ENCODE measurements at places on chromosomes 2 and 18.
A peak's percentile ranks its signal among the peaks of the same experiment; 100 is the strongest.

- DNase-seq, result no peak
Measured at GRCh38 chr2:96265349-96265839, 403 bp downstream of the TMEM127 start.

DNA sequence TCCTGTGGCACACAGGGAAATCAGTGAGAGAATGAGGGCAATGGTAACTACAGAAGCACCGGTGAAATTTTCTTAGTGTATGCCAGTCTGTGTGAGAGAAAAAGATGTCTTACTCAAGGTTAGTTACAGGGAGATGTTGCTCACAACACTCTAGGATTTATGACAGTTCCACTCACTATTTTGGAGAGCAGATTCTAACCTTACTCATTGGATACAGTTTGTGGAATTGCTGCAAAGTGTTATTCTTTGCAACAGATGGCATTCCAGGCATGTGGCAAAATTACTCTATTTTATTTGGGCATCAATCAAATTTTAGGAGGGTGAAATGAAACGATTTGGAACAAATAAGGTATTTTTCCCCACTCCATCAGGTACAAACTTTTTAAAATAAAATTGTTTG, 449.1 kb downstream of the PIK3C3 start:
- DNase-seq, result no peak

- DNase-seq, result no peak
Measured at GRCh38 chr2:201980946-201981345, 52.7 kb upstream of the FZD7 start.

- DNase-seq, result no peak
Measured at GRCh38 chr2:74894272-74894981, 60.5 kb downstream of the HK2 start.

GRCh38 chr2:74759986-74760385, 73.9 kb upstream of the HK2 start:
- DNase-seq, result no peak

GRCh38 chr2:171320208-171320621, 113.6 kb downstream of the METTL8 start:
- peak; percentile 68 for DNase-seq

GRCh38 chr2:216622526-216622925, 10.7 kb upstream of the IGFBP2 start:
- DNase-seq, result no peak

- no peak for DNase-seq
Measured at GRCh38 chr2:2744958-2745715, 414.1 kb upstream of the MYT1L start.

DNA sequence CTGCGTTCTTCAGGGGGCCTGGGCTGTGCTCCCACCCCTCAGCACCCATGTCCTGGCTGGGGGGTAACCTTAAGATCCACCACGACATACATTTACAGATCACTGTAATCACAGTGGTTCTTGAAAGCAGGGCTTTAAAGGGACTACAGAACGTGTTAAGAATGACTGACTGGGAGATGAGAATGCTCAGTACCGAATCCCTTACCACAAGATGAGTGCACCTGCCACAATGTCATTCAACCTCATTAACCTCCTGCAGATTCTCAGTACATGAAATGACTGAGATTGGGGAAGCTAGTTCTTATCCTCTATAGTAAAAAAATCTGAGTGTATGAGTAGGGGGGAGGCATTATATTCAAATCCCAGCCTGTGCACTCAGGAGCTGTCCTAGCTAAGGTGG, 10.5 kb upstream of the PIEZO2 start:
- no peak for DNase-seq

DNA sequence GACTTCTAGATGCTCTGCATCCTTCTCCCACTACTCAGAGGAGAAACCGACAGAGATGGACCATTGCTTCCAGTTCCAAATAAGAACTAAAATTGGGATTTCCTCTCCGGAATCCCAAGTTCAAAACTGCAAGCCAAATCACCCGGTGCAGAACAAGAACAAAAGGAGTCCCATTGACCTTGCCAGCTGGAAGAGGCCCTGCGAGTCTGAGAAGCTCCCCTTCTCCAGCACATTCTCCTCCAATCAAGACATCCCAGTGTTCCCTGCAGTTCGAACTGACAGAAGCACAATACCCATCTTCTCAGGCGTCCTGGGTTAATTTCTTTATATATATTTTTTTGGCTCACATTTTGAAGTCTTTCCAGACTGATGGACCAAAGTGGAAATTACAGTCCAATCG, 195.3 kb upstream of the MEIS1 start:
- DNase-seq, result no peak

- no peak for DNase-seq
Measured at GRCh38 chr18:49623571-49623970, 61.7 kb downstream of the LIPG start.

GRCh38 chr18:8699948-8700347, 5.4 kb upstream of the MTCL1 start:
- no peak for DNase-seq

GRCh38 chr2:240467659-240468302, 32.3 kb downstream of the GPC1 start:
- DNase-seq, result peak; percentile 6

DNA sequence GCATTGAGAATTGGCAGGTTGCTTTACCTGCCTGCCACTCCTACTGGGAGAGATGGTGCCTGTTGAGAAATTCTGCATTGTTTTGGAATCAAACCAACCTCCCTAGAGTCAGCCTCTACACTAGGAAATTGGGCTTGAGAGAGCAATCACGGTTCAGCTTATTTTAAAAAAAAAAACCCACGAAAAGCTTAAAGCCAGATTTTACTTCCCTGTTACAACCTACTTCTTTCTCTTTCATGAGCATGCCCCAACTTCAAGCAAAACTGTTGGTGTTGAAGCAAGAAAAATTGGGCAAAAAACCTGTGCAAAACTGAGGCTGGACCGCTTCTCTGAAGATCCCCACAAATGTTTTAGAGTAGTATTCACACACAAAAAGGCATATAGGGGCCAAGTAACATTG, 134.6 kb upstream of the ZEB2 start:
- no peak for DNase-seq

DNA sequence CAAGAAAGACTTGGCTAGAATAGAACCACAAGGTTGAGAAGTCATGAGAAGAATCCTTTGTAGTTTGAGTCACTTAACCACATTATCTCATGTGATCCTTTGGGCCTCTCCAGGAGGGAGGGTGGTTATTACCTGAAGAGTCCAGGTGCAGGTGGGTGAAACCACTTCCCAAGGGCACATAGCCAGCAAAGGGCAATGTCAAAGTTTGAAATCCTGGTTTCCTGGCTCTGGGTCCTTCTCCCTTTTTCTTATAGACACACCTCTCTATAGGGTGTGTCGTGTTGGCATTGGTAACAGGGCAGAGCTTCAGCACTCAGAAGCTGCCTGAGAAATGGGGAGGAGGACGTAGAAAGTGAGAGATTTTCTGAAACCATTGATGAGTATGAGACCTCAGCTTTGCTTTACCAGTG, 137.9 kb downstream of the MGAT5 start:
- peak; percentile 26 for DNase-seq

DNA sequence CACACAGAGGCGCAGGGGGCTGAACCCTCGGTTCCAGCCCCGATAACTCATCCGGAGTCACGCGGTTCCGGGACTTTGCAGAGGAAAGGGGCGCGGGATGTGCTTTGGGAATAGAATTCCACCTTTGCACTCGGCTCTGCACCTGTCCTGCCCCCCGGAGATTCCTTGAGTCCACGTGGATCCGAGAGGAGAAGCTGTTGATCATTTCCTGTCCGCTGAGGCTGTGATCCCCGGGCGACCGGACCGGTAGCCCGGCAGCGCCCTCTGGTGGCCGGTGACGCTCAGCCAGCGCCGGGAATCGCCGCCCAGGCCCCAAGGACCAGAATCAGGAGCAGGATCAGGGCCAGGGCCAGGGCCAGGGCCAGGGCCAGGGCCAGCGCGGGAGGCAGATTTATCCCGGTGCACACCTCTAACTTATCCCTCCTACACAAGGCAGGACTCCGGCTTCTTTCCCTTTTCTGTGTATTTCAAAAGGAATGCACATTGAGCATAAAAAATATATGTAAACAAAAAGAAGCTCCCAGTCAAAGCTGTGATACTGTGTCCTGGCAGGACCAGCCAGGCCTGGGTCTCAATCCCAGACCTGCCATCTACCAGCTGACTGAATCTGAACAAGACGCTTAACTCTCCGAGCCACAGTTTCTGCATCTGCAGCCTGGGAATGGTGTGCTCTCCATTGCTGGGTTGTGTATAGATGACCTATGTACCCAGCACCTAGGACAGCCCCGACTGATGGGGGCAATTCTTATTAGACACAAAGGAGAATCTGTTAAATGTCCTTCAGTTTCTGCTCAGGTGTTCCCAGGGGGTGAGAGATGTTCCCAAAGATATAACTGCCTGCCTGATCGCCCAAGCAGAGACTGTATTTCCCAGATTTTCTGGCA, 8.5 kb upstream of the SPATA3 start:
- peak; percentile 85 for DNase-seq

- no peak for DNase-seq
Measured at GRCh38 chr2:109645412-109646184, 31.4 kb downstream of the SOWAHC start.

DNA sequence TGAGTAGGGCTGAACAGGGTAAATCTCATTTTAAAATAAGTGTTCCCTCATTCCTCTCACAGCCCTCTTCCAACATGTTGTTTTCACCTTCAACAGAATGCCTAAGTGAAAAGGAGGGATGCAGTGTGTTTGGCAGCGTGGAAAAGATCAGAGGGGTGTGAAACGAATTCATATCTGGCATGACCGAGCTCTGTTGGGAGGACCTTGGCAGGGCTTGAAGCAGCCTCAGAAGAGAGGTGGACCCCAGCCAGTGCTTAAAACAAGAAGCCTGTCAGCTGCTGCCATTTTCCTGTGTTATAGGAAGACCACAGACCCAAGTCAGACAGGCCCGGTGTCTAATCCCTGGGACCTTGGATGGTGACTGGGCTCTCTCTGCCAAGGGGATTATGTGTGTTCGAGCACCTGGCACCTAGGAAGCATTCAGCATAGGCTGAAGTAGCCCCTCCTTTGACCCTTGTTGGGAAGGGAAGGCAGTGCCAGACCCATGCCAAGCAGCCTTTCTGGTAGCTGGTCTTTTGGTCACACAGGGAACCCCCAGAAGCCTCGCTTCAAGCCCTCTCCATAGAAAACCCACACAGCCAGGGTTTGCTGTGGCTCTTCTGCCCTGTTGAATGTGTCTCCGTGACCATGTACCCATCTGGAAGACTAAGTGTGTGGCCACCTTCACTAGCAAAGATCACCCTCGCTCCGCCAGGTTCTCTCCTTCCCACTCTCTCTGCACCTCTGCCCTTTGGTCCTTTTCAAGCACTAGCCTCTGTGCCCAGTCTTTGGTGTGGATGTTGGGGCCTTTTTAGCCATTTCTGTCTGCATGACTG, 87.5 kb upstream of the ST3GAL5 start:
- no peak for DNase-seq

- DNase-seq, result no peak
Measured at GRCh38 chr18:22551536-22552151, 133.9 kb upstream of the CTAGE1 start.

GRCh38 chr2:64013053-64013452, 6.2 kb downstream of the VPS54 start:
- DNase-seq, result no peak

GRCh38 chr18:28281400-28281799, 104.5 kb upstream of the CDH2 start:
- DNase-seq, result no peak

DNA sequence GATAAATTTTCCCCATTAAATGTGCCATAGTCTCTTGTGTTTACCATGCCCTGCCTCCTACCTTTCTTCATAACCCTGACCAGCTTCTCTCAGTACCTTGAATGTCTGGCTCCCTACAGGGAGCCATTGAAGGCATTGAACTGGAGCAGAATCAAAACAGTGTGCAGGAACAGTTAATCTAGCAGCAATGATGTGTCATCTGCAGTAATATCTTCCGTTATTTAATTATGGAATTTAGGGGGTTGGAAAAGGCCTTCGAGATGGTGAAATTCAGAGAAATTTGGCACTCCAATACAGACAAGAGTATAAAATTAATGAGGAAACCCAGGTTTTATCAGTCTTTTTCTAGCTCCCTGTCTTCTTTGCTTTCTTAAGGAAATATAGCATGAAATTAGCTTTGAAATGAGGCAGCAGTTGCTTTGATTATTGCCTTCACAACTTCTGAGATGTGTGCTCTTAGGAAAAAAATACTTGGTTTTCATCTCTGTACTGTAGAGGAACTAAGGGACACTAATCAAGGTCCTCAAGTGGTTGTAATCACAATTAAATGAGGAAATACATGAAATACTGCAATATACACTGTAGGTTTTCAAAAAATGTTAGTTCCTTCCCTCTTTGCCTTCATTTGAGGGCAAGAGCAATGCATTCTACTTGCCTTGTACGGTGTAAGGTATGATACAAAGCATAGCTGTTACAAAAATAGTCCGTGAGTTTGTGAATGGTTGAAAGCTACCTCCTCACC, 369.1 kb downstream of the SETBP1 start:
- no peak for DNase-seq

DNA sequence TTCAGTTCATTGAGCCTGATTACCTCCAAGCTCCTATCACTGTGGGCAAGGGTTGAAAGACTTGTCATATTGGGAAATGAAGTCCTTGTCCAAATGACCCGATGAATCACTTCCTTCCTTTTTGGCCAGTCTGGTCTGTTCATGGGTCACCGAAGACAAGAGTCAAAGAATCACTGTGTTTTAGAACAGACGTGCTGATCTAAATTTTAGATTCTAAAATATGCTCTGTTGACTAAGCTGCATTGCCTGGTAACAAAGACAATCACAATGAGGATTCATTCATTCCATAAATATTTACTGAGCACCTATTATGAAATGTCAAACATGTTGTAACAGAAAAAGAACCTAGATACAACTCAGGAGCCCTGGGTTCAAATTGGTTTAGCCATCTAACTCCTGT, 99.4 kb upstream of the RND3 start:
- DNase-seq, result no peak

- DNase-seq, result no peak
Measured at GRCh38 chr18:55811925-55812324, 223.9 kb upstream of the TCF4 start.

DNA sequence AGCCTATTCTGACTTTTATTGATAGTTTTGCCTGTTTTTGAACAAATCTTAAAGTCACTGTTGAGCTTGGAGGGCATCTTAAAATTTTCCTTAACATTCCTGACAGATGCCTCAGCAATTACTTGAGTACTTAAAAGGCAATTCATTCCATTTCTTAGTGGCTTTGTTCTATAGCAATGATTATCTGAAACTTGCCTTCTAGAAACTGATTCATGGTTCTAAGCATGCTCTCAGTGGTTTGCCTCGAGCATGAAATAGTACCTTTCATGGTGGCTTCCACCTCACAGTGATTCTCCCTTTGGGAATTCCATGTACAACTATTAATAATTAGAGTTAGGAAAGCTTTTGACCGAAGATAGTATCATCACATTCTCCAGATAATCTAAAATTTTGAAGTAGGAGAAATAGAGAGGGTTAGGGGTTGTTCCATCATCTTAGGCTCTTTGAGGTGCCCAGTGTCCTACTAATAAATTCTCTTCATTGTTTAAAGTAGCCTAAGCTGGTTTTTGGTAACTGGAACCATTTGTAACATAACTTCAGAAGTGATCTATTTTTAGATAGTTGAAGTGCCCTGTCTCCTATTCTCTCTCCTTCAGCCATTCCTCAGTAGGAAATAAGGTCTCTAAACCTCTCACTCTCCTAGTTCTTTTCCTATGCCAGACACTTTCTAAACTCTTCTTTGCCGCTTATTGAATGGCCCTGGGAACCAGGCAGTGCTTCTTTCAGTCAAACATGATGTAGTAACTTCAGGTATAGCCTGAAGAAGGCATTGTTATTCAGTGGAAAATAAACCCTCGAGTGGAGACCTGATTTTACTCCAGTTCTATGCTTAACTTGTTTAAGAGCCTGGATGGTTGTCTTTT, 156.1 kb downstream of the HAUS1 start:
- DNase-seq, result no peak
